Fibroblast of villous mesenchyme (primary cell): ENCODE measurements at places on chromosomes 2 and 18.

DNA sequence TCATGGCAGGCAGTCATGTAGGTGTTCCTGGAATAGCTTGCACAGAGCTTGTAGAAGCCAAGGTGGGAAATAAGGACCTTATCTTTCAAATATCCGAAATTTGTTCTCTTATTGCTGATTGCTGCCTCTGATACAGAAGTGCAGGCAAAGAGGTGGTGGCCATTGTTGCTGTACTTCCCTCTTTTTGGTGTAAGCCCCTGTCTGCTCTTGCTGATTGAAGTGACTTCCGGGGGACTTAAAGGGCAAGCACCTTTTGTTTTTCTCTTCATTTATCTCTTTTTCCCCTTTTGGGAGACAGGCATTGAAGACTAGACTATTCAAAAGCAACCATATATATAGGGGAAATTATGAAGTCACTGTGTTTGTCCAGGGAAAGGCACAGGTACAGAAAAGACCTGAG, 131.6 kb upstream of the OTX1 start:
- DNase-seq, result no peak

- DNase-seq, result peak; percentile 47
These were observed 5.1 kb downstream of the SERPINB8 start for GRCh38 chr18:63974991-63975390.

GRCh38 chr18:75297731-75298130, 87.1 kb downstream of the TSHZ1 start:
- DNase-seq, result no peak

GRCh38 chr2:109242210-109242653, 113.2 kb downstream of the SH3RF3 start:
- DNase-seq, result no peak

DNA sequence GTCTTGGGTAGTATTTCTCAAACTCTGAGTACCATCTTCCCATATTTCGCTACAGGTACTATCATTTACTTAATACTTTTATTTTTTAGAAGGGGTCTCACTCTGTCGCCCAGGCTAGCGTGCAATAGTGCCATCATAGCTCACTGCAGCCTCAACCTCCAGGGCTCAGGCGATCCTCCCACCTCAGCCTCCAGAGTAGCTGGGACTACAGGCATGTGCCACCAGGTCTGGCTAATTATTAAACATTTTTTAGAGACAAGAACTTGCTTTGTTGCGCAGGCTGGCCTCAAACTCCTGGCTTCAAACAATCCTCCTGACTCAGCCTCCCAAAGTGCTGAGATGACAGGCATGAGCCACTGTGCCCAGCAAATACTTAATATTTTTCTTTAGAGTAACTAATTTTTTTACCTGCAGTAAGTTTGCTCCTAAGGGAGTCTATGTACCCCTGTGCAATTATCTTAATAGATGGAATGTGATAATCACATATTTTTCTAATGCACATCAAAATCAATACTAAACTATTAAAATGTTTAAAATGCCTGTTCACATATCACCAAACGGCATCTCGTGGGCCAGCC, 100.6 kb upstream of the ST3GAL5 start:
- DNase-seq, result no peak

DNA sequence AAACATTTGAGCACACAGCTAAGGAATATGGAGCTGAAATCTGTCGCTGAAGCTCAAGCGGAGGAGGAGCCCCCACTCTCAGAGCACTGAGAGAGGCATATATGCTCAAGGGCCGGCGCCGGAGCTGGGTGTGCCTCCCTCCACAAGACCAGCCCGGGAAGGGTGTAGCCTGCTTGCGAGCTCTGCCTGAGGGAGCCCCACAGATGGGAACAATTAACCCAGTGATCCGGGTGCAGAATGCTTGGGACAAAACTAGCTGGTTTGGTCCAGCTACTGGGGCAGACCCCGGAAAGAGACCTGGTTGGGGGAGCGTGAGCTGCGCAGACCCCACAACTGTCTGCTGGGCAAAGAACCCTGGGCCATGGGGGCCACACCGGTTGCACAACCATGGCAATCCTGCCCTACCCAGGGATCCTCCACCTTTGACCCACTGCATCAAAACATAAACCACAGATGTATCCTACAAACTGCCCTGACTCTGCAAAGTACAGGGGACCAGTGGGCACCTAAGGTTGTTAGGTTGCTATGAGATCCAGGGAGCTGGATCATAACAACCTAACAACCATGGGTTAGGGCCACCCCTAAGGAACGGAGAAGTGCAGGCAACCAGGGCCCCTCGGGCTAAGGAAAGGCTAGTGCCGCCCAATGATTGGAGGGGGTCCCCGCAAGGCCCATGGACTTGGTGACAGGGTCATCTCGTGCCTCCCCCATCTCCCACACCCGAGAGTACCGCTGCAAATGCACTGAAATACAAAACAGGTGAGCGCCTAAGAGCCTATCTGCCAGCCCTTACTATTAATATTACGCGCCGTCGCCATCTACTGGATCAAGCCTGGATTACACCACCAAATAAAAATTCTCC, 53.4 kb upstream of the SCN1A start:
- DNase-seq, result peak; percentile 44

- DNase-seq, result no peak
These were observed 173.9 kb downstream of the HDAC4 start for GRCh38 chr2:239226677-239227581.

DNA sequence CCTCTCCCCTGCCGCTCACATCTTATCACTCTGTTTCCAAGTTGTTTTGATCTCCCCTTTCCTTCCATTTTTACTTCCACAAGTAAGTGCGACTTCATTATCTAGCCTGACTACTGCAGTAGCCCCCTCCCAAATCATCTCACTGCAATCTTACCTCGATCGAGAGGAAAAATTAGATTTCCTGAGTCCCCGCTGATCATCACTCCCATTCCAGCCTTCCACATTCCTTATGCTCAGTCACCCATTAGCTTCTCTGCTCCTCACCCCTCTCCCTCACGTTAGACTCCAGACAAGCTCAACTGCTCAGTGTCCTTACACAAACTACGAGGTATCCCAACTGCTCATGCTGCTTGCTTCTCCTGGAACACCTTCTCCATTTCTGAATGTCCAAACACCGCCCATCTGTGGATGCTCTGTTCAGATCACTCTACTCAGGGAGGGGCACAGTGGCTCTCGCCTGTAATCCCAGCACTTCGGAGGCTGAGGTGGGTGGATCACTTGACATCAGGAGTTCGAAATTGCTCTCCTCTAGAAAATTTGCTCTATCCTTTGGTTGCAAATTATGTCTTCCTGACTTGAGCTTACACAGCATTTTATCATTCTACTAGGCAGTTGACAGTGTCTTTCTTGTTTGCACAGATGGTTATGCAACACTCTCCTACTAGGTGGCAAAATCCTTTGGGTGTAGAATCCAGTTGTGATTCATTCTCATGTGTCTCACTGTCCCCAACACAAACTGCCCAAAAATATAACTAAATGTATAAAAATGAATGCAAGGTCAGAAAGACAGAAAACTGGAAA, 96.5 kb downstream of the INO80D start:
- DNase-seq, result peak; percentile 16

DNA sequence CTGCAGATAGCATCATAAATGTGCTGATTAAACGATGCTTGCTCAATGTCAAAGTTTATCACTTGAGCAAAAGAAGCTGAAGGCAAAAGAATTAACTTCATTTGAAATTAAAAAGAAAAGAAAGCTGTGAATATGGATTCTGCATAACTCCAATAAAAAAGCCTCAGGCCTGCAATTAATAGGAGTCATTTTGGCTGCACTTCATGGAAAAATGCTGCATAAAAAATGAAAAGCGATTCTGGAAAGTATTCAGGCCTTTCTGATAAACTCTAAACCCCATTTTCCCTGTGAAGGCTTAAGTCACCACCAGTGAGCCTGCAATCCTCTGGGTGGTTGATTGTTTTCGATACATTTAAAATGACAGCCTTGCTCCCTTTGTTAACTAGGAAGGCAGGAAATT, 1793.4 kb downstream of the SUCLG1 start:
- DNase-seq, result no peak

GRCh38 chr2:122100346-122100745, 344.9 kb downstream of the TSN start:
- no peak for DNase-seq

- DNase-seq, result peak; percentile 74
These were observed 100.6 kb downstream of the ANTXR1 start for GRCh38 chr2:69113627-69114026.

- DNase-seq, result no peak
These were observed 217.7 kb downstream of the MBD5 start for GRCh38 chr2:148238561-148238960.

- no peak for DNase-seq
These were observed 1.6 kb upstream of the SLC66A2 start for GRCh38 chr18:79952996-79953559.

DNA sequence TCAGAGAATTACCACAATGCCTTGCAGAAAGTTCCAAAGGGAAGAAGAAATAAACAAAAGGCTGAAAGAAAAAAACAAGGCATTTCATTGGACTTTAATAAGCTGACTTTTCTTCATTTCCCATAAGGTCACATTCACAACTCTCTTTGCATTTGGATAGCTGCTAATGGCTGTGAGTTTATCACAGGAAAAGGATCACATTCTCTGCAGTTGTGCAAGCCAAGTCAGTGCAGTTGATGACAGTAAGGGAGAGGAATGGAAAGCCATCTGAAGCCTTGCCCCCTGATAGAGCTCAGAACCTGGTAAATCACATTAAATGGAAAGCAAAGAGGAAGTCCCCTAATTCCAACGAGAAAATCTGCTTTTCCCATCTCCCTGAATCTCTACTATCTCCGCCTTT, 950.6 kb downstream of the CNTNAP5 start:
- no peak for DNase-seq

- DNase-seq, result peak; percentile 39
These were observed 17.6 kb downstream of the PMAIP1 start for GRCh38 chr18:59917422-59917821.

DNA sequence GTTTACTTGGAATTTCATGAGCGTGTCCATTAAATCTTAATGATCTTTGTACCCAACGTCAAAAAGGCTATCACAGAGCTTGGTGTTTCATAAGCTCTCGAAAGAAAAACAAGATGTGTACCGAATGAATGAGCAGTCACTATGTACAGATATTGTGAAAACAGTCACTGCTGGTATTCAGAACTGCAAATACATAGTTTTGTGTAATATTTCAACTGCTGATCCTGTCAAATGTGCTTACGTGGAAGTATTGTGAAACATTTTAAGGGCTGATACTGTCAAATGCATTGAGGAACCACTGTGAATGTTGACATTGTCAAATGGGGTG, 184.2 kb upstream of the KLHL29 start:
- DNase-seq, result no peak

- no peak for DNase-seq
These were observed 31.1 kb downstream of the CTIF start for GRCh38 chr18:48569915-48570264.

- no peak for DNase-seq
These were observed 62.4 kb downstream of the MRPS9 start for GRCh38 chr2:105100046-105100840.

- peak; percentile 29 for DNase-seq
These were observed 9.4 kb upstream of the GBX2 start for GRCh38 chr2:236177604-236177966.

- no peak for DNase-seq
These were observed 30.9 kb downstream of the FAM171B start for GRCh38 chr2:186724736-186725135.

GRCh38 chr2:95525294-95526035, 40.9 kb upstream of the TRIM43B start:
- no peak for DNase-seq

GRCh38 chr2:191166756-191167445, 16.1 kb upstream of the STAT4 start:
- DNase-seq, result no peak

GRCh38 chr18:68623342-68623741, 91.6 kb downstream of the TMX3 start:
- DNase-seq, result peak; percentile 82

GRCh38 chr2:36172824-36173223, 182.8 kb upstream of the CRIM1 start:
- no peak for DNase-seq

DNA sequence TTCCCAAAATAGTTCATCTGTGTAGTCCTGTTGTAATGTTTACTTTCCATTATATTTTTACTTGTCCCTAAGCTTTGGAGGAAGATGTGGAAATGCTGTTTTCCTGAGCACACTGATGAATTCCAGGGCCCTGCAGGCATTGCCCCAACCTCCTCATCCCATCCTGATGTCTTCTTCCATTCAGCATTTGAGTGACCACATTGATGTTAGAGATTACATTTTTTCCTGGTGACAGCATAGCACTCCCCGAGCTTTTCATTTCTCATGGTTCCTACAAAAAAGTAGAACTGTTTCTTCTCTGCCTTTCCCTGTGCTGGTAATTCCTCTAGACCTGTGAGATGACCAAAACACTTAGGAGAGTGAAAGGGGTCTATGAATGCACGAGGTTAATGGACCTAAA, 4.8 kb downstream of the IL36A start:
- DNase-seq, result peak; percentile 6

GRCh38 chr2:18525236-18525635, 35.2 kb downstream of the RDH14 start:
- no peak for DNase-seq

DNA sequence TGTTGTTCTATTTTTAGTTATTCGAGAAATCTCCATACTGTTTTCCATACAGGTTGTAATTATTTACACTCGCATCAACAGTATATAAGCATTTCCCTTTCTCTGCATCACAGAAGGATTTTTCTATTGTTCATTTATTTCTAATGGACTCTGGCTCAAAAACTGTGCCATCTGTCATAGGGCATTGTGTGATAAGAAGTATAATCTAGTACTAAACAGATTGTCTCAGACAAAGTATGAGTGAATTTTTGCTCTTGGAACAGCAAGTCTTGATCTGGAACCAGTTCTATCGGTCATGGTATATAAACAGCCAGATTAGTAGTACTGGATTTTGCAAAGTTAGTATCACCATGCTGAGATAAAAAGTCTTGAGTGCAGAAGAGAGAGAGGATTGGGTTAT, 145.8 kb downstream of the KIAA1328 start:
- DNase-seq, result no peak

- DNase-seq, result no peak
These were observed 148.0 kb upstream of the KCTD1 start for GRCh38 chr18:26696308-26696707.

GRCh38 chr2:235497096-235497495, 3.3 kb downstream of the AGAP1 start:
- DNase-seq, result no peak

GRCh38 chr18:37987901-37988300, 422.3 kb upstream of the CELF4 start:
- DNase-seq, result no peak

- peak; percentile 45 for DNase-seq
These were observed 34.5 kb downstream of the SLC4A3 start for GRCh38 chr2:219661955-219662395.

DNA sequence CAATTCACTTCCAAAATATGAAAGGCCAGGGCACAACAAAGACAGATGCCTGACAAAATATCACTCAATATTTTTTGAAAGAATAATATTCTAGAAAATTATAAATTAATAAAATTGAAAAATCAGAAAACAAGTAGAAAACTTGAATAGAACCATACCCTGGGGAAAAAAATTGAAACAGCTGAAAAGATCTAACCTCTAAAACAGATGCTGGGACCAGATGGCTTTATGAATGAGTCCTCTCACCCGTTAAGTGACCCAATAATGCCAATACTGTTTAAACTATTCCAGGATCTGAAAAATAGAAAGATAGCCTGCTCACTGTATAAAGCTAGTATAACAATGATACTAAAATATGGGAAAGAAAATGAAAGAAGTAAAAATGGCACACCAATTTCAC, 322.3 kb upstream of the VWC2L start:
- no peak for DNase-seq
